ENCODE measurements at places on chromosomes 12 and 14.

GRCh38 chr12:59886131-59886733, 290.4 kb downstream of the SLC16A7 start:
- no peak for DNase-seq

DNA sequence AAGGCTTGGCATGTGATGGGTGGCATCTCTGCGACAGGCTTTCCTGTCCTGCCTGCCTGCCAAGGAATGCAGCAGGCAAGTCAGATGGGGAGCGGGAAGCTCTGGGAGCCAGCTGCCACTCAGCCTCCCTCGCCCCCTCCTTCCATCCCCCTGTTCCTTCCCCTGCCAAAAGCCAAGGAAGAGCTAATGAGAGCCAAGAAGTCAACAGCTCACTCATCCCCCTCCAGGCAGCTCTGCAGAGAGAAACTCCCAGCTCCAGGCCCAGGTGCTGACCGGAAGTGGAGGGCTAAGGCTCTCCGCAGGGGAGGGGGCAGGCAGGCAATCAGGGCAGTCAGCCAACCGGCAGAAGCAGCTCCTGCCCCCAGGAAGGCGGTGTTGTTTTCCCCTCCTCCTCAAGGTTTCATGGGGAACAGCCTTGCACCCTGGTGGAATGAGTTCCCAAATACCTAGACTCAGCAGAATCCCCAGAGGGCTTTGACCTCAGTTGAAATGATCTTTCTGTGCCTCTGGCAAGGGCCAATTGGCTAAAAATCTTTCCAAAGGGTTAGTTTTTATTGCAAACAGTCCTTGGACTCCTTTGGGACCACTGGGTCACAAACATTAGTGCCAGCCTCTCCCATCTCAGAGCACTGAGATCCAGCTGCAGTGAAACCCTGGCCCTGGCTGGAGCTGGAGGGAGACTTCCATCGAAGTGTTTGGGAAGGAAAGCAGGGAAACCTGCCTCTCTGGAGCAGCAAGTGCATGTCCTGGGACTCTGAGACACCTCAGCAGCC, 349.1 kb downstream of the DPF3 start:
- no peak for DNase-seq

DNA sequence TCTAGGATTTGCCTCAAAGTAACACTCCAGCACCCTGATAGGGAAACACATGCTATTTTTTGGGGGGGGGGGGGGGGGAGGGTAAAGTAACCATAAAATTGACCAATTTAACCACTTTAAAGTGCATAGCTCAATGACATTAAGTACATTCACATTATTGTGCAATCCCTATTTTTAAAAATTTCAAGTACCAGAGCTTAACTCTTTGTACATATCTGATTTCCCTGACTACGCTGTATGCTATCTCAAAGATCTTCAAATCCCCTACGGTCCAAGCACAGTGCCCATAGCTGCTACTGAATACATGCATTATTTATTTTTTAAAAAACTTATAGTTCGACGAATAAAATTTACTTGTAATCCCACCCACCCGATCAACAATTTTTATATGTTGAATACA, 63.0 kb downstream of the BCL2L14 start:
- DNase-seq: no peak

- DNase-seq: no peak
Measured at GRCh38 chr12:102461501-102461900, 18.9 kb downstream of the IGF1 start.

- no peak for DNase-seq
Measured at GRCh38 chr14:80491131-80491530, 279.8 kb upstream of the DIO2 start.

DNA sequence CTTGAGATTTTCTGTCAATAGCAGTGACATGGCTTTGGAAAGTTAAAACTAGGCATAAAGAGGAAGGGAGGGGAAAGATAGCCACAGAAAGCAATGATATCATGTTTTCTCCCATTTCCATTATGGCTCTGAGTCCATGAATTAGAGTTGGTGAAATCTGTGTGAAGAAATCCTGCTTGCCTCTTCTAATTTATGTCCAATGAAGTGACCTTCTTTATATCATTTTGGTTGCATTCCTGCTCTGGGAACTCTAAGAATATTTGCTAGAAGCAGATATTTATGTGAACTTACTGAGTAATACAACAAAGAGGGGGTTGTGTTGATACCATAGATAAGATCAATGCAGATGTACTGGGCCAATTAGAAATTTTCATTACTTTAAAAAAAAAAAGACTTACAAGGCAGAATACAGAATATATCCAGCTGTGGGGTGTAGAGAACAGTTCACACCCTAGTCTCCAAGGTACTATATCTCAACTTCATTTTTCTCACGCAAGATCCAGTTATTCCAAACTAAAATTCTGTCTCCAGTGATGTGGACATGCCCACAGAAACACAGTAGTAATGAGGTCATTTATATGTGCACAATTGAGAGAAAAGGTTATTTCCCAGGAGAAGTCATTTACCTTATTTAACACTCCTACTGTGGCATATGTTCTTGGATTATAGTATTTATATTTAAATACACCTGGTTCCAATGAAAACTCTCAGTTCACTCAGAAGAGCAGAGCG, 51.5 kb upstream of the KCNJ8 start:
- no peak for DNase-seq

DNA sequence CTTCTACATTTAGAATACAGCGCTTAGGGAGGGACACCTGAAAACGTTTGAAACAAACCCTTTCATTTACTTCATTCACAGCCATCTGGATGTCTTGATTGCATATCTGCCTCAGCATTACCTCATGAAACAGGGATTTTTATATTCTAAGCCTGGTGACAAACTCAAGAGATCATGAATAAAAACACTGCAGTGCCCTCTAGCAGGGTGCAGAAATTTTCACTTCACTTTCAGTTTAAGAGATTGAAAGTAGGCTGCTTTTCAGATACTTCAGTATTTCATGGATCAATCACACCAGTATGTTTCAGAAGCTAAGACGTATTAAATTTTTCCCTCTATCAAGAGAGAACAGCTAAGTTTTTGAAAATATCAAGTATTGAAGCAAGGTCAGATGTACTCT, 467.8 kb downstream of the MDGA2 start:
- DNase-seq: no peak

- no peak for DNase-seq
Measured at GRCh38 chr12:49200919-49201594, 12.2 kb upstream of the TUBA1A start.

GRCh38 chr12:104720339-104721038, 237.6 kb downstream of the SLC41A2 start:
- peak; percentile 28 for DNase-seq

DNA sequence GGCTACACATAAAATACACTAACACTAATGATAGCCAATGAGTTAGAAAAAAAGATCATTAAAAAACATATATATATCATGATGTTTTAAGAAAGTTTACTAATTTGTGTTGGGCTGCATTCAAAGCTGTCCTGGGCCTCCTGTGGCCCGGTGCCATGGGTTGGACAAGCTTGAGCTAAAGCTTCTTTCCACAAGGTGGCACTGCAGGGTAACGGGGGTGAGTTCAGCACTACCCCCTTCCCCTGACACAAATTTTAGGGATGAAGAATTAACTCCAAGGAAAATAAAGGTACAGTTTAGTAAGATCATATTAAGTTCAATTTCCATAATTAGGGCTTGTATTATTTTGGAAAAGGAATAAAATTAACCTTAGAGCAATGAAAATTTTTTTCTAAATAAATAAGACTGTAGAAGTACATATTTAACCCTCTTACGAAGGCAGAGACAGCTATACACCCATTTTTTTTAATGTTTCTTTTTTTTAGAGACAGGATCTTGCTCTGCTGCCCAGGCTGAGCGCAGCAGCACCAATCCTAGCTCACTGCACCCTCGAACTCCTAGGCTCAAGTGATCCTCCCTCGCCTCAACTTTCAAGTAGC, 38.9 kb downstream of the PPP1R13B start:
- peak; percentile 12 for DNase-seq

DNA sequence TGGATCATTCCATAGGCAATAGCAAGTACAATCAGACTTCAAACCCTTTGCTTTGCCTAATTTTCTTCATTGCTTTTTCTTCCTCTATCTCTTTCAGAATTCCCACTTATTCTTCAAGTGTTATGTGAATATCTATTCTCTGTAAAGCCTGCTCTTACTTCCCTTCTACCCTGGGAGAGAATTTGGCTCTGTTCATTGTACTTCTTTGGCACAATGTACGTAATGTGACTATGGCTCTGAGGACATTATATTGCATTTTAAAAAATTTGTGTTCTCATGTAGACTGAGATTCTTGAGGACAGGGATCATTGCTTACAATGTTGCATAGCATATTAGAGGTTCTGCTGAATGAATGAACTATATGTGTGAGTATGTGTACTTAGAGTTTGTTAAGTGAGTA, 16.9 kb upstream of the PRICKLE1 start:
- DNase-seq: no peak

DNA sequence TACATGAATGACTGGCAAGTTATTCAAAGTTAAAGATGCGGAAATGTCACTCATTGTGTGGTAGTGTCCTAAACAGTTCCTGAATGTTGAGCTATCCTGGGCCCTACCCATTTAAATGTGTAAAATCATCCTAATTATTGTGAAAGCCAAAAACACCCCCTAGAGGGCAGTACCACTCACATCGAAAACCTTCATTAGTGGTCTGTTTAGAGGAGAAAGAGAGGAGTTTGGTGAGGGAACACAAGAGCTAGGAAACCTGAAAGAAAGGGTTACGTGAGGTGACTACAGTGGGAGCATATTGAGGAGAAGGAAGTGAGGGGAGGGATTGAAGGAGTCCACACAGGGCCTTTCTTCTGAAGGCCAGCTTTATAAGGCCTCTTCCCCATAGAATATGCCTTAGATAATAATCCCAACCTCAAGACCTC, 2.5 kb upstream of the TEP1 start:
- DNase-seq: no peak

DNA sequence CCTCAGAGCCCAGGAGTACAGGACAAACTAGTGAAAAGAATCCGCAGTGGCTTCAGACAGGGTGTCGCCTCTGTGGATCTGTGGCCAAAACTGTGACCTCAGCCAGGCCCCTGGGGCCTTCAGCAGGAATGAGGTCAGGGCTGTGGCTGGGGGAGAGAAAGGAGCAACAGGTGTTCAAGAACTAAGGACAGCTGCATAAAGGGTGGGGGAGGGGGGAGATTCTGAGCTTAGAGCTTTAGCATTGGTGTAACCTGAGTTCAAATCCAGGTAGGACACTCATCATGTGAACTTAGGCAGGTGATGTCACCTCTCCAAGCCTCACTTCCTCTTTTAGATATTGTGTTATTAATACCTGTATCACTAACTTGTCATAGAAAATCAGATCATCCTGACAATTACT, 40.9 kb upstream of the CORO1C start:
- DNase-seq: no peak

DNA sequence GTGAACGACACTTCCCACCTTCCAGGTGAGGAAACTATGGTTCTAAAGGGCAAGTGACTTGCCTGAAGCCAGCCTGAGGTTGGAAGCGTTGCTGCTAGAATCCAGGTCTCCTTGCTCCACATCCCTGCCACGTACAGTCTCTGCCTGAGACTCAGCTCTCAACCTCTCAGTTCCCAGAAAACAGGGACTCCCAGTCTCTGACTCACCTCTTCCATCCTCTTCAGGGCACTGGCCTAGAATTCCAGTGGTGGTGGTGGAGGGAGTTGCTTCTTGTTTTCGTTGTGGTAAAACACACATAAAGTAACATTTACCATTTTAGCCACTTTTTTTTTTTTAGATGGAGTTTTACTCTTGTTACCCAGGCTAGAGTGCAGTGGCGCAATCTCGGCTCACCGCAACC, 7.3 kb downstream of the GPR68 start:
- DNase-seq: no peak

- no peak for DNase-seq
Measured at GRCh38 chr12:8685051-8685450, 12.7 kb upstream of the RIMKLB start.

GRCh38 chr14:74380172-74380571, 31.9 kb downstream of the VRTN start:
- DNase-seq: no peak

DNA sequence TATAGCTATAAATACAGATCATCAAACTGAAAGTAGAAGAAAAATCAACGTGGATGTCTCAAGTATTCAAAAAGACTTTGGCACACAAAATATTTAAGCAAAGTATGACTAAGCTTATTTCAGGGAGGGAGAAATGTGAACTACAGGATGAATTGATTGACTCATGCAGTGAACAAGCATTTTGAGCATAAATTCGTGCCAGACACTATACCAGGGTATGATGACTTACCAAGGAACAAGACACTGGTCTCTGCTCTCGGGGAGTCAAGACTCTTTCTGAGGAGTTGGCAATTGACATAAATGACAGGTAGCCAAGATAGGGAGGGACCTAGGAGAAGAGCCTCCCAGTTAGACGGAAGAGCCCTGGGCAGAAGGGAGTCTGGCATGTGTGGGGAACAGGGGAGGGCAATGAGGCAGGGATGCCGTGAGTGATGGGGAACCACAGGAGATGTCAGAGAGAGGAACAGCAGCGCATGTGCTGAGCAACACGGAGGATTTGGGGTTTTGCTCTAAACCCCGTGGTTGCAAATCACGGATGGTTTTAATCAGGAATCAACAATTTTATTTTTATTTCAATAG, 115.2 kb downstream of the TMEM132D start:
- DNase-seq: no peak

DNA sequence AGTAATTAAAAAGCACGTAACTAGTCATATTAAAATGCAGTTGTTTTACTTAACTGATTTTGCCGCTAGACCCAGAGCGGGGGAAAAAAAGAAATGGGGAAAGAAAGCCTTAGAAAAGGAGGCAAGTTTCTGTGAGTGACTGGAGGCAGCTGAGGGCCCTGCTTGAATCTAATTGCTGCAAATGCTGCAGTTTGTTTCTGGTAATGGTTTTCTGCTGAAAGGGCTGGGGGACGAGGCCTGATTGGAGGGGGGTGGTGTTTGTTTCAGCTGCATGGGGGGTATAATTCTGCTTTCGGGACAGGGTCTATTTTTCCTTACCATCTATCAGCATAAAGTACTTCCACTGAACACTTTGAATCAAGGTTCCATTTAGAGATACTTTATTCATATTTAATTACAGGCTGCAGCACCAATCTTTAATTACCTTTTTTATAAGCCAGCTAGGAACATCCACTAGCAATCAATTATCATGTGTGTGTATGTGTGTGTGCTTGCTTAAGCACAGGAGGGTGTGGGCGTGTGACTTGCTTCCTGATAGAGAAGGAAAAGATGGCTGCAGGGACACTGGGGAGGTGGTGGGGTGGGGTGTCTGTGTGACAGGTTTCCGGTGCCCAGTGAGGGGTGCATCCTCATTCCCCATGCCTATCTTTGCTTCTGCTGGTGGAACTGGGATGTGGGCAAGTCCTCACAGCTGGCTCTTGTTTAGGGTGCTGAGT, 83.4 kb downstream of the ADCK1 start:
- no peak for DNase-seq

GRCh38 chr14:60485598-60486251, at the start of gene C14orf39:
Gene C14orf39, minus strand, starts transcription at chr14:60486063. Its CDS starts 985 bp downstream, at chr14:60485078.
- no peak for DNase-seq

DNA sequence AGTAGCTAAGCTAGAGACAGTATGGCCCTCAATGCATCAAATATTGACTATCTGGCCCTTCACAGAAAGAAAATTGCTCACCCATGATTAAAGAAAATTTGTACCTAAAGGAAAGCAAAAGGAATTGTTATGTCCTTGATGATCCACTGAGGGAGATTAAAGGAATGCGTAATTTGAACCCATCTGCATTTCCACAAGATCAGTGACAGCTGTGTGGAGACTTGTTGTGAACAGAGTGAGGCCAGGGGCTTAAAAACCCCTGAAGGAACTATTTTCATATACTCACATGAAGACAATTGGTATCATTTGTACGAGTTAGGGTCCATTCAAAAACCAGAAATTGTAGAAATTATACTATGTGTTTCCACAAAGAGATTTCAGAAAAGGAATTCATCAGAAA, 1908.1 kb upstream of the SEL1L start:
- no peak for DNase-seq
